NCI-H1105 (cell line): ENCODE measurements at places on chromosomes 4 and X.

GRCh38 chrX:149280011-149280410, 225.1 kb downstream of the IDS start:
- DNase-seq = no peak

GRCh38 chrX:40644821-40645358, 2.5 kb downstream of the CXorf38 start:
- no peak for DNase-seq

DNA sequence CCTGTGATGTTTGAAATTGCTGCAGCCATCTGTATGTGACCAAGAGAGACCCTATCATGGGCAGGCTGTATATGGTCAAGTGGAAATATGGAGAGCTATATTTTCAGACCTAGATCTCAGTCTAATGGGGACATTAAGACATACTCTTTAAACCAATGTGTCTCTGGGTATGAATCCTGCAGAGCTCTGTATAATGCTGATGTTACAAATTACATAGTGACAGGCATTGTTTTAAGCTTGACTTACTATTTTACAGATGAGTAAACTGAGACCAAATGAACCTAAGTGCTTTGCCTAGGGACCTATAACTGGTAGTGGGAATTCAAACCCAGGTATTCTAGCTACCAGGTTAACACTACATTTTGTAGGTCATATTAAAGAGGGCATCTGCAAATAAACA, 71.3 kb upstream of the GRXCR1 start:
- no peak for DNase-seq

GRCh38 chrX:115427861-115428410, 133.0 kb upstream of the PLS3 start:
- DNase-seq = no peak

DNA sequence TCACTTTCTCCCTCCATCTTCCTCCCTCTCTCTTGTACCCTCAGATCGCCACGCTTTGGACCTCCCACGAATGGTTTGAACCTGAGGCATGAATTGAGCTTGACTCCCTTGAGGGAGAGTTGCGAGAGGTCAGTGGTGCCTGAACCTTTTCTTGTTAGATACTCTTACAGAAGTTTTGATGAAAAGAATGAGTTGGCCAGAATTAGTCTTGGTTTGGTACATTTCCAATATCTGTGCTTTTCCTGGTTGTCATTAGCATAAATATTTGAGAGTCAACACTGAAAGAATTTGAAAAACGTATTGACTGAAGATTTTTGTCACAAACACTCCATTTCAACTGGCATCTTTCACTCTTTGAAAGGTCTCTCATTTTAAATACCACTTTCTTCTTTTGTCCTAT, 510.6 kb upstream of the DIPK2B start:
- no peak for DNase-seq

GRCh38 chr4:184734758-184735157, 862 bp upstream of the CENPU start:
- DNase-seq = no peak
